Stimulated activated naive CD4-positive, alpha-beta T cell (primary cell): ENCODE measurements at places on chromosomes 6 and 20.

GRCh38 chr6:33215271-33216116, 7.2 kb downstream of the RING1 start:
- no peak for DNase-seq

DNA sequence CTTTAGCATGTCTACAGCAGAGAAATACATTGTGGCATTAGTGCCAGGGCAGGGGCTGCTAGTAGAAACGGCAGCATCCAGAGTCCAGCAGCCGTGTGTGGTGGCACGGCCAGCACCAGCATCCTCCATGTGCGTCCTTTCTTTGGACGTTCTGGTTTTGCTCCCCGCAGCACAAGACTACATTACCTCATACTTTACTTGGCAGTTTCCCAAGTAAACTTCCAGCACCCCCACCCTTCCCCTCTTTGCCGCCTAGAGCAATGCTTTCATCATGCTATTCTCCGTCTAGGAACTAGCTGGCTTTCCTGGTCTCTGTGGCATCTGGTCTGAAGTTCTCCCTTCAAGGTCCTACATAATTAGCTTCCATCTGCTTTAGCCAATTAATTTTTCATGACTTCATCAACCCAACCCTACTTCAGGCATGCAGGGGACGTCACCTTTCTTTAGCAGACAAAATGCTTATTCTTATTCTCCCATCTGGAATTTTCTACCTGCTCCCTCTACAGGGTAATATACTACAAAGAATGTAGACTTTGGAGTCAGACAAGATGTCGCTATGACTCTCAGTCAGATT, 67.6 kb downstream of the BLOC1S5 start:
- DNase-seq: no peak

GRCh38 chr6:6470123-6470522, 118.4 kb upstream of the LY86 start:
- DNase-seq: no peak

DNA sequence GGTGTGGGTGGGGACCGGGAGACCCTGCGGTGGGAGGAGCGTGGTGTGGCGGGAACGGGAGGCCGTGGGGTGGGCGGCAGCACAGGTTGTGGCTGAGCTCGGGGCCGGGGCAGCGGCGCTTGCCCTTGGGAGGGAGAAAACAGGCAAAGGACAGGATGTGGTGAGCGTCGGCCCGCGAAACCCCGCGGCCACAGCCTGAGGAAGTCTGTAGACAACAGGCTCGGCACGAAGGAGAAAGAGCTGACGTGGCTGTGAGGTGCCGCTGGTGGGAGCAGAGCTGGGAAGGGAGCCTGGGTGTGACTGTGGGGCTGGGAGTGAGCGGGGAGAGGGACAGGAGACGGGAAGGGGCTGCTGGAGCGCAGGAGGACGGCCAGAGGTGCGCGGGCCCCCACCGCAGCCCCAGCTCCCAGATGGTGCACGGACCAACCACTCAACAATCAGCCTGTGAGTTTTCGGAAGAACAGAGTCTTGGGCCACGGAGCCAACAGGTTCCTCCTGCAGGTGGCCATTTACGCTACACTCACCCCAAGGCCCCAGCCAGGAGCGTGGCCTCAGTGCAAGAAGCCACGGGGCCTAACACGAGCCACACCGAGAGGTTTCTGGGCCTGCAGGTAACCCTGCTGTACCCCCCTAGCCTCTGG, 202.8 kb downstream of the DLL1 start:
- peak; percentile 46 for DNase-seq

DNA sequence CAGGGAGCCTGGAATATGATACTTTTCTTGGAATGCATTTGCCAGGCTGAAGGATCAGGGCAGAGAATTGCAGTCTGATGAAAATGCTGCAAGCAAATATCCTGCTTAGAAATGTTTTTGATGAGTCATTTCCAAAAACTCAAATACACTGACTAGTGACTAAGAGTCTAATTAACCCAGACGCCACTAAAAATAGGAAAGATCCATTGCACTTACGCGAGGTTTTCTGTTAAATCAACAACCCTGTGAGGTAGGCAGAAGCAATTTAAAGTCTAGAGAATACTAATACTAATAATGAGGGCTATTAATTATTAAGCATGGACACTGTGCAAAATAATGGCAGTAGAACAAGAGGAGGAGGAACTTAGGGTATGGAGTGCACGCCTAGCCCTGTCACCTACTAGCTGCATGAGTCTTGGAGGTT, 130.1 kb upstream of the DOK5 start:
- DNase-seq: no peak

GRCh38 chr6:94272327-94272726, 853.0 kb upstream of the EPHA7 start:
- no peak for DNase-seq

DNA sequence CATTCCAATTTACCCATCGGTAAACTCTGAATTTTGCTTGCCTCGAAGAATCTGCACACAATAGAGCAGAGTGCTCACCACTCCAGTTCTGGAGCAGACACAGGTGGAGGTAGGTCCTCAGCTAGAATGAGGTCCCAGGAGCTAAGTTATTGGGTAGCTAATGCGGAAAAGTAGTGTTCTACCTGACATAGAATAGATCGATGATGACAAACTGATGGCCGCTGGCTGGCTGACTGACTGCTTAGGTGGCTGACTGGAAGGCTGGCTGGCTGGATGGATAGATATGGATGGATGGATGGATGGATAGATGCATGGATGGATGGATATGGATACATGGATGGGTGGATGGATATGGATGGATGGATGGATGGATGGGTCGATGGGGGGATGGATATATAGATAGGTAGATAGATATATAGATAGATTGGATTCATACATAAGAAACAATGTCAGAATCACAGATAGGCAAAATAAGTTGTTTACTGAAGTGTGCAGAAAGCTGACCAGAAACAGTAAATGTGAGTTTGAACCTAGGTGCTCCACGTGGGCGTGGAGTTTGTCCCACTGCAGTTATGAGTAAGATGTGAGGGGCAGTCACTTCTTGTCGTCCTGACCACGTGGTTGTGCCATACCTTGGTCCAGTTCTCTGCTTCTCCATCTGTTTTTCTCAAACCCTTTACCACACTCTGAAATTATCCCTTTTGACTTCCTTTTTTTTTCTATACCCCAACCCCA, 62.1 kb downstream of the TBXT start:
- no peak for DNase-seq

GRCh38 chr6:35041086-35041861, 99.9 kb downstream of the TCP11 start:
- no peak for DNase-seq

GRCh38 chr6:167244064-167244960, 46.8 kb upstream of the UNC93A start:
- DNase-seq: no peak

- no peak for DNase-seq
These were observed 54.0 kb downstream of the TMEM242 start for GRCh38 chr6:157269261-157269794.

DNA sequence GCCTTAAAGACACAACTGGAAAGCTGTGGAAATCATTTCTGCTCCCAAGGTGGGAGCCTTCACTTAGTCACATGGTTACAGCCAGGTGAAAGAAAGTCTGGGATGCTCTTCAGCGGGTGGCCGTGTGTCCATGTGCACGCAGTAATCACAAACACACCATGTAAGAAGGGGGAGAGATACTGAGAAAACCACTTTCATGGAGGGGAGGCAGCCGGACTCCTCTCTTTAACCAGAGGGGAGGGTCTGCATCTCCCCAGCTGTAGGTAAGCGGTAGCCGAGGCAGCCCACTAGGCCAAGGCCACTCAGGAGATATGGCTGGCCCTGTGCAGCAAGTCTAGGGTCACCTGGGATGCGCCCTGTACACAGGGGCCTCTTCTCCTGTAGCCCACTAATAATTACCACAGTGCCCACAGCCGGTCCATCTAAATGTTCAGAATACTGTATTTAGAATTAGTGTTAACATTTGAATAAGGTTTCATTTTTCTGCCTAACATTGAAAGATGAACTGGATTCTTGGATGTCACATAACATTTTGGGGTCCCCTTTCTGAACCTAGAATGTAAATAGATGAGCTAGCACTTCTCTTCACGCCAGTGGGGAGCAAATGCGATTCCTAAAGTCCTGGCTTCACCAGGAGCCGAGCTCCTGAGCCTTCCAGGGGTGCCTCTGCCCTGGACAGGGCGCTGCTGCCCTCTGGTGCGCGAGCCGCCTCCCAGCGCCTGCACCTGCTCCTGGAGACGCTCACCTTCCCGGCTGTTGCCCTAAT, 15.9 kb downstream of the GPR31 start:
- no peak for DNase-seq

DNA sequence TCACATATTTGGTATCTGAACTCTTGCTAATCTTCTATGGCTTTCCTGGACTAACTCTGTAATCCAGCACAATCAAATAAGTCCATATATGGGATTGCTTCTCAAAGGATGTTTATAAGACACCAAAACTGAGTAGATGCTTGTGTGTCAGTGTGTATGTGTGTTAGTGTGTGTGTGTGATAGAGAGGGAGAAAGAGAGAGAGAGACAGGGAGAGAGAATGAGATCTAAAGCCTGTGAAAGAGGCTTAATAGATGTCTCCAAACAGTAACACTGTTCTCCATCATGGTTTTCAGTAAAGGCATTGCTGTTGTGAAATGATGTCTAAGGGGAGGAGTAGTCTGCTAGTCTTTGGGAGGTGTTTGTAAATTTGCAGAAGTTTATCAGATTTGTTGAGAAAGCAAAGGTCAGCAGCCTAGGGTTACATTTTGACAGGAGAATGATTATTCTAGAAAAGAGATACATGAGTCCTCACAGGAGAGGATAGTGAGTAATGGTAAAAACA, 73.9 kb upstream of the MLIP start:
- no peak for DNase-seq

GRCh38 chr6:38095054-38095453, 275.5 kb downstream of the ZFAND3 start:
- no peak for DNase-seq

DNA sequence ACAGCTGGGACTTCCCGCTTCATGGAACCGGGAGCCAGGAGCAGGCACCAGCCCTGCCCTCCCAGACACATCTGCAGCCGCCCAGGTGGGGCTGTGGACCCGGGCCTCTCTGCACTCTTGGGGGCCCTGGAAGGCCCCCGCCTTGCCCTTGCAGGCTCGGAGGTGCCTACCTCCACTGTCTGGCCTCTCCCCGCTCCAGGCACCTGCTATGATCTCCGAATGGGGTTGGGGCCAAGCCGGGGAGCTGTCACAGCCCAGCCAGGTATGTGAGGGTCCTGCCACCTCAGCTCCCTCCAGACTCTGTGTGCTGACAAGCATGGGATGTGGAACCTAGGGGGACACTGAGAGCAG, 54.0 kb downstream of the GMDS start:
- DNase-seq: no peak

DNA sequence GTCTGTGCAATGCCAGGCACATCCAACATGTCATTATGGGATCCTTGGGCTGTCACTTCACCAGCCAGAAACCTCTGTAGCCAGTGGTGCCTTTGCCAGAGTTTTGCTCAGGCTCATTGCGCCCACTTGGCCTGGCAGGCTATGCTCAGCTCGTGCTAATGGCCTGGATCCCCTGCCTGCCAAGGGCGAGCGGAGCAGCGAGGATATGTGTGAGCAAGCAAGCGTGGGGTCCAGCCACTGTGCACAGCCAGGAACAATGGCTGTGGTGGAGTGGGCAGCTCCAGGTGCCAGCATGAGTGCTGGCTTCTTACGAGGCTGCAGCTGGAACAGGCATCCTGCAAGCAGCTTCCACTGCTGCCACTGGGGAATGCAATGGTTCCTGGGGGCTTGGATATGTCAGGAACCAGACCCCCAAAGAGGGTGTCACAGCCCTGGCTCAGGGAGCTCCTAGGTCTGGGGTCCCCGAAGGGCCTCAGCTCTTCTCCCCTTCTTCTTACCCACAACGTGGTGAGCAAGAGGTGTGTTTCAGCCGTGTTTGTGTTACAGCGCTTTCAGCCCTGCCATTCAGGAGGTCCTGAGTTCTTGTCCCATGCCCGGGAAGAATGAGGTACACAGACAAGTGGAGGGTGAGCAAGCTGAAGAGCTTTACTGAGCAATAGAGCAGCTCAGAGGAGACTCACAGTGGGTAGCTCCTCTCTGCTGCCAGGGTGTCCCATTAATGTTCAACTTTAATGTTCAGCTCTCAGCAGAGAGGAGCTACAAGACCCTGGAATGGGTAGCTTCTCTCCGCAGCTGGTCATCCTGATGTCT, 22.3 kb upstream of the TOP1 start:
- DNase-seq: no peak

DNA sequence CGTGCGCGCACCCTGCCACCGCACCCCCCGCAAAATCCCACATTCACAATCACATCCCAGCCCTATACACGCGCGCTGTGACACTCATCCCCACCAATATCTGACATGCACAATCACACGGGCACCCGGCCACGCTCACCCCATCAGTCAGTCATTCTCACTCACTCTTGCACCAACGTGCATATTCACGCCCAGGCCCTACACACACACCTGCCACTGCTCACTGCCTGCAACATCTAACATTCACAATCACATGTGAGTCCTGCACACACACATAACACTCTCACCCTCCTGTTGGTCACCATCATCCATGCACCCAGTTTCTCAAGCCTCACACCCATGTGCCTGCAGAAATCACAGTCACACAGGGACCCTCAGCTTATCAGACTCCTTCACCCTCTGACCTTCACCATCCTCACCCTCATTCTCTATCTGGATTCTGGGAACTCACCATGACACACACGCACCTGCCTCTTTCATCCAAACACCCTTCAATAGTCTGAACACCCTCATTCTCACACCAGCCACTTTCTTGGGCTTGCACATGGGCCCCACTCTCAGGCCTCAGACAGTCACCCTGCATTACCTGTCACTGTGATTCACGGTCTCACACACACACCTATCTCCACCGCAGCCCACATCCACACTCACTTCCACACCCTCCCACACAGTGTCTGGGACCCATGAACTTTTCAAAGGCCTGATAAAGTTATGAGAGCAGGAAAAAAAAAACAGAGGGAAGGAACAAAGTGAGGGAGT, 748 bp upstream of the ATP9A start:
- no peak for DNase-seq

- DNase-seq: no peak
These were observed 8.5 kb upstream of the RSPO4 start for GRCh38 chr20:1010659-1011058.

GRCh38 chr6:106927531-106928398, 46.8 kb downstream of the CD24 start:
- no peak for DNase-seq

GRCh38 chr6:6834356-6835222, 246.1 kb downstream of the LY86 start:
- no peak for DNase-seq

DNA sequence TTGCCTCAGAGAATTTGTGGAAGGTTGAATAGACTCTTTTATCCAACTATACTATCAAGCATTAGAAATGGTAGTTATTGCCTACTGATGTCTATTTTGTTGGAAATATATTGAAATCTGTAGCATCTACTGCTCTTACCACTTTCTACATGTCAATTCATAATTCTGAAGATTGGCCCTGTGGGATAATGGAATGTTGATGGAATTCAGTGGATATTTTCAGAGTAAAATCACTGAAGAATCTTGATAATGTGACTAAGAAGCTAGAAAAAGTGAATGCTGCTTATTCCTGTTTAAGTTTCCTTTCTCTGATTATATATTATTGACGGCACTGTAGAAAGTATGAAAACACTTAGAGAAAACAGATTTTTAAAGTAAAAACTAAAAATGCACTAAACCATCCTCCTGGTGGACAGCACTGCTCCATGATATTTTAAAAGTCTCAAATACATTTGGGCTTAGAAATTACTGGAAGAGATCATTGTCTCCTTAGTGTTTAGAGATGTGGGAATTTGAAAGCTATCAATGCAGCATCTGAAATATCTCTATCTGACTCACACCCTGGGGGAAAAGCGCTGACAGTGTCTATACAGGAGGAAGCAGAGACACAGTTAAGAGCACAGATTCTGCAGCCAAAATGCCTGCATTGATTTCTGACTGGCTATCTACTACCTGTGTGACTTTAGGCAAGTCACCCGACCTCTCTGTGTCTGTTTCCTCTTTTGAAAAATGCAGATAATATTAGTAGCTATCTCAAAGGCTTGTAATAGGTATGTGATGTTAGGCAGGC, 37.9 kb upstream of the RCAN2 start:
- DNase-seq: no peak
